ENCODE measurements at places on chromosomes 3 and 15.

DNA sequence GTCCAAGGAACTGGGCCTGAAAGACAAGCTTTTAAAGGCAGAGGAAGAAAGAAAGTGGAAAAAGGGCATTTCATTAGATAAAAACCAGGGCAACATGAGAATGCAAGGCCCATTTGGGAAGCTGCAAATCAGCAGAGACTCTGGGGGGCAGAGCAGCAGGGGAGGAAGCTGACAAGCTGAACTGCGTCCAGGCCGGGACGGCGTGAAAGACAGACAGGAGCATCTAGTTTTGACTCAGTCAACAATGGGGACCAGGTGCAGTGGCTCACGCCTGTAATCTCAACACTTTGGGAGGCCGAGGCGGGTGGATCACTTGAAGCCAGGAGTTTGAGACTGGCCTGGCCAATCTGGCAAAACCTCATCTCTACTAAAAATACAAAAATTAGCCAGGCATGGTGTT, 69.9 kb downstream of the CDC25A start:
- no peak for DNase-seq

DNA sequence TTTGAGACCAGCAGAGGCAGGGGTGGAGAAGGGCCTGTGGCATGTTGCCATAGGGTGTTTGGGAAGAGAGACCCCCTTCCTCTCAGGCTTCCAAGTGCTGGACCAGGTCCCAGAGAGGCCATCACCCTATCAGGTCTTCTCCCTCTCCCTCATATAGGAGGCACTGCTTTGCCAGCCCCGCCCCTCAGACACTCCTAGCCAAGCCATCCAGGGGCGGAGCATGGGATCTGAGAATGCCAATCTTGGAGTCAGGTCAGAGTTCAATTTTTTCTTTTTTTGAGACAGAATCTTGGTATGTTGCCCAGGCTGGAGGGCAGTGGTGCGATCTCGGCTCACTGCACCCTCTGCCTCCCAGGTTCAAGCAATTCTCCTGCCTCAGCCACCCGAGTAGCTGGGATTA, 32.7 kb downstream of the CRABP1 start:
- DNase-seq = no peak

DNA sequence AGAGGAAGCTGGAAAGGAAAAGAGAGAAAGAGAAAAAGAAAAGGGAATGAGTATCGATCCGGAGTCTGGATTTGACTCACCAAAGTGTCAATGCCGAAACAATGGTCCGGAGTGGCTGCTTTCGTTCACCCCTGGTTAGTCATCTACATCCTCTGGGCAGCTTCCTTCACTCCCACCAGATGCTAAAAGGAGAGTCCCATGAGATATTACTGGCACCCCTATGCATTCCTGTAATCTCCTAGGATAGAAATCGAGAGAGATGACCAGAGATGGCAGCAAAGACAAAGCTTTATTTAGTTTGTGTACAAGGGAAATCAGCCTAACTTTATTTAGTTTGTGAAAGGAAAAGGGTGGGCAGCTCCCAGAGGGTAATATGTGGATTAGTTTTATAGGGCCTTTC, 622.2 kb downstream of the ZPLD1 start:
- no peak for DNase-seq

- no peak for DNase-seq
These were observed 73.7 kb downstream of the PIK3CB start for GRCh38 chr3:138761002-138761401.

DNA sequence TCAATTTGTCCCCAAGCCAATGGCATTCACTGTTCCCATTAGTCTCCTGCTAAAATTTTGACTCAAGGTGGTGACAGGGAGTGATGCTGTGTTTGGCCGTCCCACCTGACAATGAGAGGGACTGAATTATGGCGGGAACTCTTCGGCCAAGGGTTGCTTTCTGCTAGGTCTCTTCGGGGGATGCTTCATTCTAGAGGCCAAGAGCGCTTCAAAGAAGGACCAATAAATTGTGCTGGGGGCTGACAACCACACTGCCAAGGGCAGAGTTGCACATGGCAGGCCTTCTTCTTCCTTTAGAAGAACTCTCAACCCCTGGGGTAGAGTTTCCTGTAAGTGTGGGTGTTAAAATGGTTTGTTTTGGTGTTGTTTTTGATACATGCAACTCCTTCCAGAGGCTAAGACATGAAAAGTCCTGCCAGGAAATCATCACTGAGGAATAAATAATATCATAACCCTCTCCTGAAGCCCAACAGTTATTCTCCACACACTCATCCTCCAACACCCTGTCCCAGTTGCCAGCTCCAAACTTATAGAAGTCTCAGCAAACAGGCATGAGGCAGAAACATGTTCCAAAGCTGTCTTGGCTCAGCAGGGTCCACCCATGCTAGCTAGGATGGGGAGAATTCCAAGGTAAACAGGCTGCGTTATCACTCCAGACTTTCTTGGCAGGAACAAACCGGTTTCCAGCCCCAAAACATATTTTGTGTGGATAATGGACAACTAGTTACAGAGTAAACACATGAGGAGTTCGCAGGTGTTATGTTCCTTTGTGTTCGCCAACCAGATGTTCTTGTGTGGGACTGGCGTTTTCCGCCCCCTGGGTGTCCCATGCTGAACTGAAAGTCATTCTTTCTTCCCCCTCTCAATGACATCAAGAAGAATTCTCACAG, 396.7 kb upstream of the RGMA start:
- DNase-seq = peak; percentile 22

GRCh38 chr15:90030376-90030775, 29.3 kb downstream of the ZNF710 start:
- DNase-seq = no peak

- no peak for DNase-seq
These were observed 959.8 kb downstream of the NAALADL2 start for GRCh38 chr3:175818811-175819464.

DNA sequence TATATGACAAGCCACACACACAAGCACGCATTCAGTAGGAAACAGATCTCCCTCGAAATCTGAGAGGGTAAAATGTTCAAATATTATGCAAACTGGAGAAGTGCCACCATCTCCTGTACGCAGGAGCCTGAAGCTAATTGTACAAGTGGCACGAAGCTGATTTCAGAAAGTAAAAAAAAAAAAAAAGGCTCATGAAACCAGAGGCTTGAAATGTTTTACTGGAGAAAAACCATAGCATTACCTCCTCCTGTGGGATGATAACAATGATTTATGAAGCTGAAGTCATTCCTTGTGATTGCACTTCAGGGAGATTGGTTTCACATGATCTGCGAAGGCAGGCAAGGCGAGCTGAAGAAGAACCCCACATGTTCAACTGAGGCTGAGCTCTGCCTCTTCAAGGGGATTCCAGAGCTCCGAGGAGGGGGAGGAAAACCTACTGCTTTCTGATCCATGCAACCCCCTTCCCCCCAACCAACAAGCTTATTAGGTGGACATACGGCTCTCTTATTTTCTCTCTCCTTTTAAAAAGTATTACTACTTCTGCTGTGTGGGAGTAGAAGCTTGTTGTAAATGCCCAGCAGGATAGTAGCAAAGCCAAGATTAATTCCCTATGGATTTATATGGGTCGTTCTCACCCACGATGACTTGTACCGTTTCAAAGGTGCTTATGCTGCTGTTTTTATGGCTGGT, 101.1 kb downstream of the GREM1 start:
- peak; percentile 4 for DNase-seq

GRCh38 chr3:25558796-25559195, 105.9 kb downstream of the TOP2B start:
- no peak for DNase-seq

GRCh38 chr3:127461286-127461910, 129.1 kb downstream of the TPRA1 start:
- DNase-seq = peak; percentile 95

DNA sequence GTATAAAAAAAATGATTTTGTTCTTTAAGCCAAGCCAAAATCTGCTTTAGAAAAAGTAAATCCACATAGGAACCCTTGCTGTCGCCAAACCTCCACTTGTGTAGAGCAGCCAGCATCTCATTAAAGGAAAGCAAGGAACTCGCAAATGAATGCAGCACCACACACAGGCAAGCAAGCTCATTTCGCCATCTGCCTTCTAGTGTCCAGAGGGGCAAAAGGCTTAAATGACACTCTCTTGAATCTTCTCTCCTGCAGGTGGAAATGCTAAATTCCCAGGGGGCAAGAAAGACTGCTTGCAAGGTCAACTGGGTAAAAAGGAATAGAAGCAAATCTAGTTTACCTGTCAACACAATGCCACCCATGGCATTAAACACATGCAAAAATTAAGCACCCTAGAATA, 2.4 kb downstream of the MB21D2 start:
- peak; percentile 94 for DNase-seq

DNA sequence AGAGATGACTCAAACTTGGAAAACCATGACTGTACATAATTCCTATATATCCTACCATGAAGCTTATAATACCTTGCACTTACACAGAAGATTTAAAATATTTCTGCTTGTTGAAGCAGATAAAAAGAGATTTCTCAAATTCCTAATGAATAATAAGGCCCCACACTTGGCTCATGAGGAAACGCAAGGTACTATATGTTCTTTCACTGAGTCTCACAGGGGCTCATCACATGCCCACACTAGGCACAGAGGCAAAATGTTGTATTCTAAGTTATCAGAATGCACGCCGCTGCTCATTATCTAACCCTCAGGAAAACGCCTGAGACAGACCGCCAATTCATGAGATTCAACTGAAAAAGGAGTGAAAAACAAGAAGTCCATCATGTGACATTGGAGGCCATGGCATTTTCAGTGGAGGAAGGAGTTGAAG, 5.6 kb downstream of the MYO1E start:
- DNase-seq = no peak

DNA sequence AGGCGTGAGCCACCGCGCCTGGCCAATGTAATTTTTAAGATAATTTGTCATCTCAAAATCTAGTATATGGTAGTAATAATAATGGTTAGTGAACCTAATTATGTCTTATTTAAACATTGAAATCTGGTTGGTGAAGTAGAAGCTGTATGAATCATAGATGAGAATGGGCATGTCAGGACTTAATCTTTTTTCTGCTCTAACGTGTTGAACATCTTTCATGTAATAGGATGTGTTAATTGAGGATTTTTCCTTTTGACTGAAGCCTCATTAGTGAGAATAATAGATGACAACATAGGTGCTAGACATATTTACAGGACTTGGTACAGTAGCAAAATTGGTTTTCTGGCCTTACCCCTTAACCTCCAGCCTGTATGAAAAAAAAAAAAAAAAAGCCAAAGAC, 835.6 kb downstream of the IGSF11 start:
- DNase-seq = no peak

GRCh38 chr3:39104961-39105686, 2.3 kb downstream of the GORASP1 start:
- peak; percentile 8 for DNase-seq

- no peak for DNase-seq
These were observed 43.1 kb downstream of the COL8A1 start for GRCh38 chr3:99681512-99681911.

DNA sequence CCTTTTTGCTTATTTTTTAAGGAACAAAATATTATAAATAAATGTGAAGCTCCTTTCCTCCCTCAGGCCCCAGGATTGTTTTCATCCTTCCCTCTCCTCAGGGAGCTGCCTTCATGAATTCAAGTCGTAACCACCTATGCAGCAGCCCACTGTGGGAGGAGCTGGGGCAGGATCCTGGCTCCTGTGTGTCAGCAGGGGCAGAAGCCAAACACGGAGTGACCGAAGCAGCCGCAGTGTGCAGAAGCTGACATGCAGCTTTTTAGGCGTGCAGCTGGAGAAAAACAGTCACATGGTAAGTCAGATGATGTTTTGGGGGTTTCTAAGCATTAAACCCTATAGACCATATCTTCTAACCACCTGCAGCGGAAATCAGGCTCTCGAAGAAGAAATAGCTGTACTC, 231.3 kb downstream of the OCA2 start:
- no peak for DNase-seq

- DNase-seq = peak; percentile 31
These were observed 215.2 kb upstream of the PRICKLE2 start for GRCh38 chr3:64440498-64440897.

GRCh38 chr3:166836836-166837235, 543.3 kb downstream of the ZBBX start:
- no peak for DNase-seq

DNA sequence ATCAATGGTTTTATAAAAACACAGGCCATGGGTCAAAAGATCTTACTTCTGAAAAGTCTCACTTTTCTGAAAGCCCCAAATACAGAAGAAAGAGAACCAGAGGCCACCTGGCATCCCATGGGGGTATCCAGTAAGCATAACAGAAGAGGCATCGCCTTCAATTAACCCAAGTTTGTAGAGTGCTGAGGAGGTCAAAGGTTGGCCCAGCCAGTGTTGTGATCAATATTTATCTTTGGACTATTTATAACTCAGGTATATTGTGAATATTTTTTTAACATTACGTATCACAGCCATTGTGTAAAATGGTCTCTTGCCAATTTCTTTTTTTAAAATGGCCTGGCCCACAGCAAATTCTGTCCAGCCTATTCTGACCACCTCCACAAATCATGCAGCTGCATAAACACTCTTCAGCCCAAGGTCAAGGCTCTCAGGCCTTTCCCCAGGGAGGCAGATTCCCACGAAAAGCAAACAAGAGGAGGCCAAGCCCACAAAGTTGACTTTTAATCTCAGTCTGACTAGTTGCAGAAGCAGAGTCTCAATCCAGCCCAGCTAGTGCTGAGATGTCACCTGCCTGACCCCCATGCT, 26.2 kb upstream of the SPTBN5 start:
- DNase-seq = no peak

GRCh38 chr3:976006-976405, 116.8 kb upstream of the CNTN6 start:
- DNase-seq = no peak

DNA sequence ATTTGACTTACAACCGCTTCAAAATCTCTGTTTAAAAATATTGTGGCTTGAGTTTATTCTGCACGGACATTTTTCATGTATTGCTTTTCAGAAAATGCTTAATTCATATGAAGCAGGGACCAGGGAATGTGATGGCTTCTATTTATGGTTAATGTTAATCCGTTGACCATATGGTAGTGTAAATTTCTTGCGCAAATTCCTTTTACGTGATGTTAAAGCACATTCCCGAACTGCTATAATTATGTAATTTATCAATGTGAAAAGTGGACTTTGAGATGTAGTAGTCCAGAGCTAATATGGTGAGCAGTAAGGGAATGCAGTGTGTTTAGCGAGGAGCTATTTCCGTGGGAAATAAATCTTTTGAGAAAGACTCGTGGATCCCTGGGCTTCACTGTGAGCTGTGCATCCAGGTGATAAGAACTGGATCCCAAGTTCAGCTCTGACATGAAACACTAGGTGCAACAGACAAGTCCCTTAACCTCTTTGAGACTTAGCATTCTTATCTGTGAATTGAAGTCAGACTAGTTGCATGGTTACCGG, 27.3 kb downstream of the ANAPC13 start:
- no peak for DNase-seq
